ENCODE measurements at places on chromosomes 6 and 20. TPM values are rescaled to one million over a fixed set of nuclear protein-coding genes. Genes with fewer than 3 reads are reported as not detected.

GRCh38 chr6:71396410-71396801 lies 107.8 kb downstream of the OGFRL1 start:
- no peak for DNase-seq

DNA sequence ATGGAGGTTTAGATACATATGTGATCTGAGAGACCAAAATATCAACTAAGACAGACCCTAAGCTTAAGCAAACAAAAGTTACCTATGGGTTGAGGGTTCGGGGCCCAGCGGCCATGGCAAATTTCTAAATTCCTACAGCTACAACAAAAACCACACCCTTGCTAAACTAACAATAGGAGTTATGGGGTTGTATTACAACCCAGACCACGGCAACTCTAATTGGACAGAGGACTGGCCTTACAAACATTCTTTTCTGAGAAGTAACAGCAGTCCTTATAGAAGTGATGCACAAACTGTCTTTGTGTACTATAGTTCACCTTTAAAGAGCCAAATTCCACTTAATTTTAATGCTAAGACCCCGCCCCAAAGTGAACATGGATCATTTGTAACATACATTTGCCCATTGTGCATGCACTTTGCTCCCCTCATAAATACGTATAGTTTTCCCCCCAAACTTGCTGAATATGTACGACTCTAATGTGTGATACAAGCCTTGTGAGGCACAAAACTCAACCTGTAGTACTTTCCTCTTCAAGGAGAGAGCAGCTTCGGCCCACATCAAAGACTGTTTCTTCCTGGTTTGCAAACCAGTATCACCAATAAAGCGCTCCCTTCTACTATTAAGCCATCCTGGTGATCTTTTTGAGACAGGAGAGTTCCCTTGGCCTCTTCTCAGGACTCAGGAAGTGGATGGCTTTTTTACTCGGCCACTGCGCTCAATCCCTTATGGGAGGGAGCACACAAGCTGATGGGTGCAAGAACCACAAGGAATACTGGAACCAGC lies 25.6 kb upstream of the MBOAT1 start:
- no peak for DNase-seq

- DNase-seq = no peak
Measured at GRCh38 chr6:97456070-97456469, 173.1 kb upstream of the MMS22L start.

DNA sequence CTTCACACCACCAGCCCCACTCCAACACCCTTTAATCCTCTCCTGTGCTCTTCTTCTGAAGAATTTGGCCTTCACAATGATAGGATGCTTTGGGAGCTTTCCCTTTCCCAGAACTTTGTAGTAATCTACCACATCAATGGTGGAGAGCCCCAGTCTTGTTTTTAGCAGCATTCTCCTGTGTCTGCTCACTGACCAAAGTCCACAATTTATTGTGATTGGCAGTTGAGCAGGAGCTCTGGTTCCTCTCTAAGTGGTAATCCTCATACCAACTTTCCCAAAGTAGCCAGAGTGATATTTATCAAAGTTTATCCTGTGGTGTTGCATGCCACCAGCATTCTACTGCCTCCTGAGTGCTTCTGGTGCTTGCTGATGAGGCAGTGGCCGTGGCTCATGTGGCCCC lies 29.0 kb upstream of the OPN5 start:
- no peak for DNase-seq

- DNase-seq = no peak
Measured at GRCh38 chr20:43415661-43416430, 41.9 kb upstream of the SRSF6 start.

- DNase-seq = no peak
Measured at GRCh38 chr6:43808412-43808811, 38.4 kb downstream of the VEGFA start.

LY6G5C gene
- 3.6 TPM for total RNA-seq

HCK gene
- not detected for total RNA-seq

PRKN gene
- 5.1 TPM for total RNA-seq
